ENCODE measurements at places on chromosomes 7 and 10. TPM values are rescaled to one million over a fixed set of nuclear protein-coding genes. Genes with fewer than 3 reads are reported as not detected.

Gene MRLN
- not detected for total RNA-seq

Gene HYAL4
- total RNA-seq, result 1.3 TPM

Gene TMEM130
- 0.72 TPM for total RNA-seq

Gene ALKBH4
- 14.9 TPM for total RNA-seq

Gene ZNF804B
- not detected for total RNA-seq

Gene PLEKHS1
- total RNA-seq, result not detected

Gene LEP
- not detected for total RNA-seq

Gene NME8
- total RNA-seq, result not detected

Gene RAB19
- total RNA-seq, result not detected

Gene TRPV5
- total RNA-seq, result not detected

Gene JCAD
- total RNA-seq, result 10.2 TPM

Gene WNT2
- 21.7 TPM for total RNA-seq

Gene MEIG1
- not detected for total RNA-seq

Gene AKR1C2
- 6.3 TPM for total RNA-seq

Gene PLAU
- 1,436 TPM for total RNA-seq

Gene TBL2
- 90.8 TPM for total RNA-seq

Gene CYP3A5
- under 0.01 TPM for total RNA-seq

Gene PITX3
- not detected for total RNA-seq

Gene KCND2
- total RNA-seq, result 9.6 TPM

Gene ADO
- total RNA-seq, result 46.7 TPM

Gene GPER1
- total RNA-seq, result 3.4 TPM

Gene CYP26C1
- not detected for total RNA-seq

Gene TBX20
- 16.0 TPM for total RNA-seq

Gene ARMS2
- total RNA-seq, result not detected

Gene KCNMA1
- 54.7 TPM for total RNA-seq

Gene NOBOX
- not detected for total RNA-seq

Gene DMBT1
- total RNA-seq, result not detected

Gene ADAMTS14
- total RNA-seq, result 2.2 TPM

Gene HABP2
- not detected for total RNA-seq

Gene ZNF503
- 8.3 TPM for total RNA-seq

All from placental pericyte (primary cell).